ENCODE measurements at places on chromosomes 5 and 9. TPM values are rescaled to one million over a fixed set of nuclear protein-coding genes. Genes with fewer than 3 reads are reported as not detected.

GRCh38 chr5:82534986-82535385 is 256.8 kb upstream of the RPS23 start:
- no peak for DNase-seq

- no peak for DNase-seq
These were observed 39.3 kb downstream of the BTNL8 start for GRCh38 chr5:180938294-180938693.

DNA sequence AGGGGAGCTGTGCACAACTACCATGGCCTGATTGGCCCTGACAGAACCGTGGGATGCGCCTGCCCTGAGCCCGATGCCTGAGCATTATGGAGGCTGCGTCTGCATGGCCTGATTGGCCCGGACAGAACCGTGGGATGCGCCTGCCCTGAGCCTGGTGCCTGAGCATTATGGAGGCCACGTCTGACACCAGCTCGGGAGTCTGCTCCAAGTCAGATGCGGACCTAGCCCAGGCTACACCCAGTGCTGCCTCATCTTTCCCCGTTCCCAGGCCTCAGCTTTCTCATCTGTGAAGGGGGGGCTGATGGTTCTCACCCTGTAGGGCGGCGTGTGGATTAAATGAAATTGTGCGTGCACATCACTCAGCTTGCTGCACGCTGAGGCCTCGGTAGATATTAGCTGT is 7.3 kb downstream of the CEP72 start:
- DNase-seq, result no peak

Gene GFI1B
- total RNA-seq, result not detected

Gene RASGRF2
- 7.6 TPM for total RNA-seq
